IPS DF 6.9 (cell line): ENCODE measurements at places on chromosomes 2 and 18.

GRCh38 chr18:23066504-23067039 is 68.7 kb upstream of the CABLES1 start:
- no peak for DNase-seq

DNA sequence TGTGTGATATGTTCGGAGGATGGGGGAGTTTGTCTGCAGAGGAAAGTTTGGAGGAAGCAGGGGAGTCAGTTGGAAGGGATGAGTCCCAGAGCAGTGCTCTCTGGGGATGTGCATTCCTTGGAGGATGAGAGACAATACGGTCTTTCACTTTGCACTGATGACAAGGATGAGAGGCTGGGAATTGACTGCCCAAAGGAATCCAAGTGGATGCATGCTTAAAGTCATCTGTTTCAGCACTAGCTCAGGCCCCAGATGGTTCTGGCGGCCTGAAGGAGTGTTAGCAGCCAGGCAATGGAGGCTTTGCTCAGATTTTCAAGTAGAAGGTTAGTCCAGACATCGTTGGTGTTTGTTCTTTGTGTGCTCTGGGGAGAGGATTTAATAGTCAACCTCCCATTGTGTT is 100.2 kb downstream of the CRIM1 start:
- DNase-seq = no peak

GRCh38 chr2:55033076-55033742 is 17.0 kb downstream of the RTN4 start:
- DNase-seq = no peak

DNA sequence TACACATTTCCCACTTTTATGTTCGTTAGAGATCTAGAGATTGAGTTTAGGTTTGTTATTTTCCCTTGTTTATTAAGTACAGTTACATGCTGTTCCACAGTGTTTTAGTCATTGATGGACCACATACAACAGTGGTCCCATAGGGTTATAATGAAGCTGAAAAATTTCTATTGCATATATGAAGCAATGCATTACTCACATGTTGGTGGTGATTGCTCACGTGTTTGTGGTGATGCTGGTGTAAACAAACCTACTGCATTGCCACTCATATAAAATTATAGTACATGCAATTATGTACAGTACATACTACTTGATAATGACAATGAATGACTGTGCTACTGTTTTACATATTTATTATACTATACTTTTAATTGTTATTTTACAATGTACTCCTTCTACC is 51.0 kb upstream of the NXPH2 start:
- no peak for DNase-seq

DNA sequence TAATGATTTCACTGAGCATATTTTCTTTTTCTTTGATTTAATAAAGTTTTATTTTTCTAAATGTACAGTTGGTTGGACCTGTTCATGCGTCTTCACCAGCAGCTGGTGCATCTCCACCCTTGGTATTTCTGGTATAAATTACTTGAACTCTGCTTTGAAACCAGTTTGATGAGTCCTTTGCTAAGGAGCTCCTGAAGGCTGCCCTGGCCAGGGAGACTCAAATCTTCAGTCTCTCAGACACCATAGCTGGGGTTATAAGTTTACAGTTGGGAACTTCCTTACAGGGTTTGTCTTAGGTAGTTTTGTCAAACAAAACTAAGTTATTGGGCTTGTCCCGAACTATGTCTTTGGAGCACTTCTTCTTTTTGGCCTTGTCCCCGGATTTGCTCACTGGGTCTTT is 44.7 kb downstream of the HS1BP3 start:
- DNase-seq = no peak

GRCh38 chr18:31555971-31556747 is 35.5 kb upstream of the TTR start:
- peak; percentile 29 for DNase-seq

- no peak for DNase-seq
Measured at GRCh38 chr2:48200620-48201293, 294.5 kb upstream of the FBXO11 start.

DNA sequence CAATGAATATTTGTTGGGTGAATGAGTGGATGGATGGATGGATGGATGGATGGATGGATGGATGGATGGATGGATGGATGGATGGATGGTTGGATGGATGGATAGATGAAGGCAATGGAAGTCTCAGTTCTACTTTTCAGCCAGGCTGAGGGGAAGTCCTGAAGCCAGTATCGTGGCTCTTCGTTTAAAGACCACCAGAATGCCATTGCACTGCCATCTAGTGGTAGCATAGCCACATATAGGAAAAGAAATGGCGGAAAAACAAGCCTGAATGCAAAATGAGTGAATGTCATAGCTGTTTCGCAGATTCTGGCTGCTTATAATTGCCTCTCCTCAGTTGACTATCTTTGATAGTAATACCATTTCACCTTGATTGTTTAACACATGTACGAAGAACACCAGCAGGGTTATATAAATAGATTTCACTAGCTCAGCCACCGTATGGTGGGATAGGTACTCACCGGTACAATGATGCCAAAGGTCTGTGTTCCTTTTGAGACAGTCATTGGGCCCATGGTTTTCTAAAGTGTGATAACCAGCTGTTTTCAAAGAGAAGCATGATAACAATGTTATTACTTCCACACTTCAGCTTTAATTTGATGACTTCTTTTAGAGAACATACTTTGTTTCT is 62.3 kb upstream of the GREB1L start:
- peak; percentile 50 for DNase-seq

DNA sequence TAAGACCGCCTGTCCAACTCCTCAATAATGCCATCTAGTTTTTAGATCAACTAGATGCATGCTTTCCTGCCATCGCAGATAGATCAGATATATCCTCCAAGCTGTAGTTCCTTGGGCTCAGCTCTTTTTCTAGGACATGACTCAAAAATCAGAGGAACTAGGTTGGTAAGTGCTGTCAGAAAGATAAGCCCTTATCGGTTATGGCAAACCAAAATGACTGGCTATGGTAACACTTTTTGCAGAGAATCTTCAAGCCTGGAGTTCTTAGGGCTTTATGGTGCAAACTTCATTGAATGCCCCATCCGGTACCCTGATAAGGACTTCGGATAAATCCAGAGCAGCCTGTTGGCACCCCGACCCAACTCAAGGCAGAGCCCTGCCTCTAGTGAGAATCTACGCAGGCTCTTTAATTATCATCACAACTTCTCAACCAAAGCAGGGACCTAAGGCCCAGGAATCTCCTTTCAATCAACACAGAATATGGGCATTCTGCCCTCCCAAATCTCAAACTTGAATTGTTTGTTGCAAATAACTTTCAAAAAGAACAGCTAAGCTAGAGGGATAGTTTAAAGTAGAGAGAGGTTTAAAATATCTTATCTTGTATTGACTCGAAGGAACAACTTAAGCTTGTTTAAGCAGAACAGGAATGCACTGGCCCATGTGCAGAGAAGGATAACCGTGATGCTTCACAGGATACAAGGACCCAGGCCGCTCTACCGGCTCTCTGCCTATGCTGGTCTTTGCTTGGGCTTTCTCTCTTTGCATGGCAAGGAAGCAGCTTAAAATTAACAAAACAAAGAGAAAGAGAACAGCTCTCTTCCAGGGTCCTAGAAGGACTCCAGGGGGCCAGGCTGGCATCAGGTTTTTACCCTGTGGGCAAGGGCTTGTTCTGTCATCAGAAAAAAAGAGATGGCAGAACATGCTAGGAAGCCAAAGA is 3.4 kb upstream of the CYP1B1 start:
- no peak for DNase-seq

DNA sequence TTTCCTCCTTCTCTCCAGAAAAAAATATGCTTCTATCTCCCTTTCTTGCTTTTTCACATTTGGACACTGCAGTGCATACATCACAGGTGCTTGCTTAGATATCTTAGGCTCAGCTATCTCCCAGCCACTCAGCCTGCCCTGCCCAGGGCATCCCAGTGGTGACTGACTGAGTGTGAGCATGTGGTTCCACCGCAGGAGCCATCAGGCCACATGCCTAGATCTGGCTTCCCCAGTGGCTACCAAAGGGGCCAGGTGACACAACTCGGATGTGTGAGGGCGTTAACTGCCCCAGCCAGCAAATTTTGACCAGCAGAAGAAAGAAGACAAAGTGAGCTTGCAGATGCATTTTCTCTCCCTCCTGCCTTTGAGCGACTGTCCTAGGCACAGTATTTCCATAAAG is 25.5 kb downstream of the SP5 start:
- no peak for DNase-seq

- no peak for DNase-seq
Measured at GRCh38 chr2:112340475-112341267, 65.3 kb downstream of the ZC3H6 start.

DNA sequence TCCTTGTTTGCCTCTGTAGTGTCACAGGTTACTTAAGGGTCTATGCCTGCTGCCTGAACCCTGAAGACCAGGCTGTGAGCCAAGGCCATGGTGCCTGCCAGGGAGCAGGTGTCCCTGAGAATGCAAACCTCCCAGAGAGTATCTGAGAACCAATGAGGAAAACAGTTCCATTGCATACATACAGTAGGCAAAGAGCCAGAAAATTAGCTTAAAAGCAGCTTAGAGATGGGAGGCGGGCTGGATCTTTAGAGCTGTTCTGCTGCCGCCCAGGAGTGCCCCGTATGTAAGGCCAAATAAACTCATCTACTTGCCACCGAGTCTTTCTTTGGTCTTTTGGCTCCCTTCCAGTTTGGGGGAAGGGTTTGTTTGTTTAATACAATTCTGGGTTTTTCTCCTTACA is 327.9 kb downstream of the CLIP4 start:
- DNase-seq = no peak

DNA sequence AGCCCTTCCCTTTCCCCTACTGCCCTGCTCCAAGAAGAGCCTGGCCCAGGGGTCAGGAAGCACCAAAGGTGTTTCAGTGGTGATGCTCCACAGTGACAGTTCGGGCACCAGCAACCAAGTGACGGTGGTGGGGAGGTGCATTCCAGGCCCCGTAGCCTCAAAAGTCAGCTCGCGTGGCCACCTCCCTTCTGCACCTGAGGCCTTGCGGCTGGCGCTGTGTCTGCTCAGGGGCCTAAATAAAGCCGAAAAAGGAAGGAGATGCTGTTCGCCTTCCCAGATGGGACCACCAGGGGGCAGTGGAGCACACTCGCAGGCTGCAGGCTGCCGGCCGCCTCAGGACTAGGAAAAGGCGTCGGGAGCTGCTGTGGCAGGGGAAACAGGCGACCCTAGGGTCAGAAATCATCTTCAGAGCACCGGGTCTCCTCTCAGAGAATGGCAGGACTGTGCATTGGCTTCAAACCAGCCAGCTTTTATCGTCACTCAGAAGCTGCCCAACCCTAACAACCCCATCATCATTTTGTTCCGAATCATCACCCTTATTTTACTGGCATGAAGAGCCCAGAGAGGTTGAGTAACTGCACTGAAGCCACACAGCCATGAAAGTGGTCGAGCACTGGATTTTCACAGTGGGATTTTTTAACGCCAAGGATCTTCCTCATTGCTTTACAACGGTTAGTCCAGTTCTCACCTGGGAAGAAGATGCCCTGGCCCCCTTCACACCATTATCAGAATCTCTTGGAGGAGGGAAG is 213.0 kb upstream of the CELF4 start:
- peak; percentile 79 for DNase-seq

- DNase-seq = no peak
Measured at GRCh38 chr2:203692031-203692710, 14.3 kb upstream of the CD28 start.

DNA sequence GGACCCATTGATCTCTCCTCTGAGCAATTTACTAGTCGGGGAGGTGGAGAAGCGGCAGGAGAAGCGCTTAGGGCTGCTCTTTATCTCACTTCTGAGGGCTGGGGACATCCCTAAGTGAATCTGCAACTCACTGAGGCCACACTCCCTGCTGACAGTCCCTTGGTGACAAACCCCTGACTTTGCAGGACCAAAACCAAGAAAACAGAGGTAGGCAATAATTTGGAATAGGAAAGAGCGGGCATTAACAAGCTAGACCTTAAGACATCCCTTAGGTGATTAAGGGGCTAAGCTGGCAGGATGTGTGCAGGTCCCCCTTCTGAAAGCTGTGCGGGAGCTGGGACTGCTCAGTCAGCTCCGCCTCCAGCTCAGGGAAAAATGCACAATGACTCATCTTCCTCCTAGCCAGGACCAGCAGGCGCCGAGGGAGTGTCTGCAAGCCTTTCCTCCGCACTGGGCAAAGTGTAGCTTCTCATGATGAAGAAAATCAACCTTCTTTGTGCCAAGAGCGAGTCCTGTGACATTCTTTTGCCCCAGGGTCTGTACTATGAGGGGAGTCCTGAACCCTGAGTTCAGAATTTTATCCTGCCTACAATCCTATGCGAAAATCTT is 63.3 kb downstream of the BOD1L2 start:
- no peak for DNase-seq

DNA sequence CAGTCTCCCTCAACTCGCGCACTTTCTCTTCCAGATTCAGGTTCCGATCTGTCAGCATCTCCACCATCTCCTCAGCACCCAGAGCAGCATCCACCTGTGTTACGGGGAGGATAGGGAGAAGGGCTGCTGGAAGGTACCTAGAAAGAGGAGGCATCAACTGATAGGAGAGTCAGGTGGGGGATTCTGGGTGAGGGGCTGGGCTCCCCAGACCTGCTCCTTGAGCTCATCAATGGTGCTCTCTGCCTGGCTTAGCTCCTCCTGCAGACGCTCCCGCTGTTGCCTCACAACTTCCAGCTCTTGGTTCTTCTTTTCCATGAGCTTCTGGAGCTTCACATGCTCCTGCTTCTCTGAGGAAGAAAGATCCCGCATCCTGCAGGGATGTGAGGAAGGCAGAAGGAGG is 10.1 kb downstream of the DCTN1 start:
- no peak for DNase-seq

GRCh38 chr2:39772086-39772811 is 6.8 kb downstream of the THUMPD2 start:
- no peak for DNase-seq
